ENCODE measurements at places on chromosomes 5 and 9.

DNA sequence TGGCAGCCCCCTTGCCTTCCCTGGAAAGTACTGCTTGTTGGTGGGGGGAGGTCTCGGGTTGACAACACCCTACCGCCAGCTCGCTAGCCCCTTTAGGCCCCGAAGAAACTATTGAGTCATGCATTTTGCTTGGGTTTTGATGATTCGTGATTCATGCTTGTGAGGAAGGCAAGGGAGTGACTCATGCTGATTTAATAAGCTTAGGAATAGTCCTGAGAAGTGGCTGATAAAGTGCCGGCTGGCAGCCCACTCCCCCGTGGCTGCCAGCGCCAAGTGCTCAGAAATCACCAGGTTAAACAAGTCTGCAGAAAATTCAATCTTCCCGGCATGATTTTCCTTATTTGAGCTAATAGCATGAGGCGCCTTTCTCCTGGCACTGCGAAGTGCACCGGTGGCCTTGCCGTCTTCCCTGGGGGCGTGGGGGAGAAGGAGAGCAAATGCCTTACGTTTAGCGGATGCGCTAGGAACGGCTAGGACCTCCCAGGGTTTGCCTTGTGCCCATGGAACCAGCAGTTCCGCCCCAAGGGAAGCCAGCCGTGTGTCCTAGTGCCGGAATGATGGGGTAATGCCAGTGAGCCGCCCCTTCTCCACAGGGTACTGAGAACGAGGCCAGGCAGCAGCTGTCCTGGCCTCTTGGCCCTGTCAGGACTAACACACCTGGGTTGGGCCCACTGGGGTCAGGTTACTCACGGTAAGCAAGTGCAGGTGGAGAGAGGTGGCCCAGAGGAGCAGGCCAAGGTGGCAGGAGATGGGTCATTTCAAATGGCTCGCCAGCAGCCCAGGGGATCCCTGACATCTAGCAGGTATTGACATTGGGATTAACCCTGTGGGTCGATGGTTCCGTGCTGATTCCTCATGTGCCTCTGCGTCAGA, 151.9 kb downstream of the MACROH2A1 start:
- peak; percentile 57 for ATAC-seq

DNA sequence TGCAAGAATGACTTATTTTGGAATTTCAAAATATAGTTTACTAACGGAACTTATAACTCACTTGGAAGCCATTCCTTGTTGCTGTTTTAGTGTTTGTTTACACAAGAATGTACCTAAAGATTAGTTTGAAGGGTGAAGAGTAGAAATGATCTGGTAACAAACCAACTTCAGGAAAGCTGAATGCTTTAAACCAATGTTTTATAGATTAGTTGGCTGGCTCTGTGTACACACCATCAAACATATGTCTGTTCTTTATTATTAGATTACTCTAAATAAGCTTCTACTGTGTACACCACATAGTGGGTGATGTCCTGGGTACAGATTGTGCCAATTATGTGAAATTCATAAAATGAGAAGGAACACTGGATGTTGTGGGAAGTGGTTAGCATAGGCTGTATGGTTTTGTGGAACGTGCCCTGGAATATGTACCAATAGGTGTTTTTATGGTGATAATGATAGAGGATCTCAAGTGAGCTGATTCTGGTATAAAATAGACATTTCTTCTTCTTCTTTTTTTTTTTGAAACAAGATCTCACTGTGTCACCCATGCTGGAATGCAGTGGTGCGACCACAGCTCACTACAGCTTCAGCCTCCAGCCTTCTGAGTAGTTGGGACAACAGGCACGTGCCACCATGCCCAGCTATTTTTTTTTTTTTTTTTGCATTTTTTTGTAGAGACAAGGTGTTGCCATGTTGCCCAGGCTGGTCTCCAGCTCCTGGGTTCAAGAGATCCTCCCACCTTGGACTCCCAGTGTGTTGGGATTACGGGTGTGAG, 109.3 kb upstream of the DHFR start:
- no peak for ATAC-seq

- no peak for ATAC-seq
These were observed 37.4 kb upstream of the TTC1 start for GRCh38 chr5:159971514-159971913.

GRCh38 chr9:133715295-133715865, 22.8 kb downstream of the SARDH start:
- no peak for ATAC-seq

DNA sequence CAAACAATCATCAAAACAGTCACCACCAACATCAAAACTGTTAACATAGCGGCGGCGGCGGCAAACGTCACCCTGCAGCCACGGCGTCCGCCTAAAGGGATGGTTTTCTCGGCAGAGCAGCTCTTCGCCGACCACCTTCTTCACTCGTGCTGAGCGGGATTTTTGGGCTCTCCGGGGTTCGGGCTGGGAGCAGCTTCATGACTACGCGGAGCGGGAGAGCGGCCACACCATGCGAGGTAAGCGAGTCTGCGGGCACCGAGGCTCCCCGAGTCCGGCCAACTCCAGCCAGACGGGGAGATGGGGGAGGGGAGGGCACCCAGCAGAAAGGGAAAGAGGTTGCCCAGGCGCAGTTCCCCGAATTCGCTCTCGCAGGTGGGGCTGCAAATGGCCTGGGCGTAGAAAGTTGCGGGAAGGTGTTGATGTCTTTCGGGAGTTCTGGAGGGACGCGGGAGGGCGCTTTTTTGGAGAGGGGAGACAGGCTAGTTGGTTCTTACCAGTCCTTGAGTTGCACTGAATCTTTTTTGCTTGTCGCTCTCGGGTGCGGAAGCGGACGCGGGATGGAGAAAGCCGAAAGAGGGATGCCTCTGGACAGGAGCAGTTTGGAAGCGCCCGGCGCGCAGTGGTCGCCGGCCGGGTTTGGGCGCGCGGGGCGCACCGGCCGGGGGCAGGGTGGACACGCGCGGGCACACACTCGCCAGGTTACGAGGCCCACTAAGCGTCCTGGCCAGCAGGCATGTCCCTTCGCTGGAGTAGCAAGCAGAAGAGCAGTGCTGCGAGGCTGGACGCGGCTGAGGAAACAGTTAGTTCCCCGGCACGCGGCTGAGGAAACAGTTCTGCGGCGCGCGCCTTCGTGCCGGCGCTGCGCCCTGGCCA, 849 bp downstream of the RORB start:
- no peak for ATAC-seq

GRCh38 chr5:144318011-144318410, 147.3 kb downstream of the KCTD16 start:
- no peak for ATAC-seq

DNA sequence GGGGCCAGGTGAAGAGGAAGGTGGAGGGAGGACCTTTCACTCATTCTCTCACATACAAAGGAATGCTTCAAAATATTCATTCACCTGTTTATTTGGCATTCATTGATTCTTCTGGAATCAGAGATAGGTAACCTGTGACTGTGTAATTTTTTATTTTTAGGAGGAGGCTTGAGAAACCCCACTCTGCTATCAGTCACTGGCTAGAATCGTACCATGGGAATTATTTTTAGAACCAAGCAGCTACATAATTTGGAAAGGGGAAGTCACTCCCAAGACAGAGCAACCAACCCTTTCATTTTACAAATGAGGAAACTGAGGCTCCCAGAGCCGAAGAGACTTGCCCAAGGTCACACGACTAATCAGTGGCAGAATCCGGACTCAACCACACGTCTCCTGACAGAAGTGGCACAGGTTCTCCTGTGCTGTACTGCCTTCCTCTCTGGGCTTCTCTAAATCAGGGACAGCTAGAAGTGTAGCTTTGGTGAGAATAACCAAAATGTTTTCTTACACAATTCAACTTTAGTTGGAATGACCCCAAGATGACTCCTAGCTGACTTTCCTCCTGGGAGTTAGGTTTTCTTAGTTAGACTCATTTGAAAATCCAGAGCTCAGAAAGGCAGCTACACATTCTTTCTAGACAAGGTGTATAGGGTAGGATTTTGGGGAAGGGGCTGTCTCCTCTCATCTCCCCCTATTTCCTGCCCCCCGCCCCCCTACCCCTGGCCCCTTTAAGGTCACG, 264.3 kb upstream of the PANK3 start:
- ATAC-seq: no peak

All from activated T-helper 17 cell treated with anti-CD3 and anti-CD28 coated beads, Interleukin-2, amount 50 U/mL, for 72 hours (primary cell).